AG04450 (cell line): ENCODE measurements at places on chromosomes 6 and 20.

DNA sequence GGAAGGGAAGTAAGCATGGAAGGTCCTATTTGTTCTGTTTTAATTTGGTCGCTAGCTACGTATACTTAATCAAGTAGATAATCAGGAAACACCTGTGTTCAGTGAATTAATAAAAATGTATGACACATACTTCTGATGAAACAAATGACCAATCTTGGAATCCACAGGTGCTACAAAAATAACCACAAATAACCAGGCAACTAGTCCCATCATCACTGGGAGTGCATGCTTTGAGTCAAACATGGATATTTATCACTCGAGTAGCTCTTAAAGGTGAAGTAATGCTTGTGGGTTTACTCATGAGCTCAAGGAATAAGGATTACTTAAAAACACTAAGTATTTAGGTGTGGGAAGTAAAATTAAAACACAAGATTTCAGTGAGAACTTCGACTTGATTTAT lies 285.6 kb upstream of the ID4 start:
- DNase-seq: no peak

- DNase-seq: no peak
Measured at GRCh38 chr6:11486486-11486885, 51.1 kb upstream of the TMEM170B start.

DNA sequence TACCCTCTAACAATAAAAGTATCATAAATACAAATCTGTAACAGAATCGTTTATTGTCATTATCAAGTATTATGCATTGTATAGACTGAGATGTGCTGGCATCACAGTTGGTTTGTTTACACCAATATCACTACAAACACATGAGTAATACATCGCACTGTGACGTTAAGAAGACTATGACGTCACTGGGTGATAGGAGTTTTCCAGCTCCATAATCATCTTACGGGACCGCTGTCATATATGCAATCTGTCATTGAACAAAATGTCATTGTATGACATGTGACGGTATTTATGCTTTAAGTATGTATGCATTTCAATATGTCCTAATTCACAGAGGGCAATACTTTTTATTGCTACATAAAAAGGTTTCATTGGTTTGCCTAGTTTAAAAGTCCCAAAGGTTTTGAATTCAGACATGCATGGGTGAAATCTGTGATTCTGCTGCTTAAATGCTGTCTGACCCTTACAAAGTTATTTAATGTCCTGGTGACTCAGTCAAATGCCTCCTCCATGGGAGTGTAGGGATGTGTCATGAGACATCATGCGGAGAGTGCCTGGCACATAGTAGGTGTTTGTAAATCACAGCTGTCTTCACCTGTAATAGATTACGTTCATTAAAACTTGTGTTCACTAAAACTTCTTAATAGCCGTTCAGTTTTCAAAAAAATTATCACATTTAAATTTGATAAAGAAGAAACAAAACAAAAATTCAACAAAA lies 160.7 kb upstream of the PDE10A start:
- DNase-seq: no peak

- DNase-seq: peak; percentile 34
Measured at GRCh38 chr6:98947411-98948292, at the start of gene FBXL4. Gene FBXL4 (minus strand): TSS chr6:98947946. CDS start chr6:98926988, 20,958 bp downstream.

DNA sequence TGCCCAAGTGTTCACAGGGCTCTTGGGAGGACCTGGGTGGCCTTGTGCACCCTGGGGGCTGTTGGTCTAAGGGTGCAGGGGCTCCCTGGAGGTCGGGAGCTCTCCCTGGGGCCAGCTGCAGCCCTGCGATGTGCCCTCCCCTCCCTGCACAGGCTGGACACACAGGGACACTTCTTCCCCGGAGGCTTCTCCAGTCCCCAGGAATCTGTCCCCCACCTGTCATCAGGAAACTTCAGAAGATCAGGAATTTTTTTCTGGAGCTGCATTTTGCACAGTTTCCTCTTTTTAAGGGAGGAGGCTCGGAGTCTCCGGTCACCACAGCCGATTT lies 66.9 kb upstream of the BHLHE23 start:
- DNase-seq: no peak

DNA sequence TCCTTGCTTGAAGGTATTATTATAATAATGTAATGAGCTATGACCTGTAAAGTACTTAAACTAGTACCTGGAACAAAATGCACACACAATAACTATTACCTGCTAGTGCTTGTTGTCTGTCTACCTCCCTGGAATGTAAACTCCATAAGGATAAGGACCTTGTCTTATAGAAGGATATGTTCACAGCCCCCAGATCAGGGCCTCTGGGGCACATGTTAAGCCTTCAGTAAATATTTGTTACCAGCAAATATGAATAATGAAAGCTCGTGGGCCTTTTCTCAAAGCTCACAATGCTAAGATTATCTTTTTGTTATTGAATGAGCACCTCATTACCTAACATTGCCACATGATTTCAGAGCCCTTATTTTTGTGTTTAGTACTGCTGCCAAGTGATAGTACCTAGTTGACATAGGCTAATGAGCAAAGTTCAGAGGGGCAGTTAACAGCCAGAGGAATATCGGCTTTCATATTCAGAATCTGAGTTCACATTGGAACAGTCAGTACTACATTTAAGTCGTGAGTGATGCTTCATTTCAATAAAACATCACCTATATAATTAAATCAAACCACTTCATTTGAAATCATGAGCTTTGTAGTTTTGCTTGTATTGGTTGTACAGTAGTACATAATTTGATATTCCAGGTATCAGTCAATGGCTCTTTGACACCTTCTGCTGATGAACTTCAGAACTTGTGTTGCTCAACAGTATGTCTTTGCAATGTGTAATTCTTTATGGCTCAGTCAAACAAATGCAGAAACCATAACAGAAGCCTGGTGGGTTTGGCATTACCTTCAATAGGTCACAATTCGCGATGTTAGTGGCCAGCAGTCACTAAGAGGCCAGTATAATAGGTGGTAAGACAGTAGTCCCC lies 11.8 kb upstream of the SMLR1 start:
- DNase-seq: no peak

DNA sequence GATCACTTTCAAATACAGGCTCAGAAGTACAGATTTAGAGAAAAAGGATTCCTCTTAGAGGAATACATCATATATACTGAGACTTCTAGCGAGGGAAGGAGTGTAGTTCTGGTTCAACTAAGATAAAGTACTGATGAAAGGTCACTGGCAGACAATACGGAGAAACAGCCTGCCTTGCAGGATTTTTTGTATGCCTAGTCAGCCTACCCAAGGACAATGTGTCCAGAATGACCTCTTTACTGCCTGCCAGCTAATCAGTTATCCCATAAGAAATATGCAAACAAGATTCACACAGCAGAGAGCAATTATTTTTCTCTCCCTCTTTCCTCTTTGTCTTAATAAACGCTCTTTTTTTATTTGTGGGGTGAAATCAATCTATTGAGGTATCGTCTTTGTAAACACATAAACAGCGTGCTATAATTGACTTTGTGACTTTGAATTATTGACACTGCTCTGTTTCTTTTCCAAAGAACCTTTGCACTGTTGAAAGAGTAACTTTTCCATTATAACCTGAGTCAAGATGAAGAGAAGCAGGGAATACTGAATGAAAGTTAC lies 1.4 kb upstream of the TSPYL4 start:
- DNase-seq: no peak

GRCh38 chr6:80501636-80502035 lies 395.2 kb downstream of the BCKDHB start:
- DNase-seq: no peak

GRCh38 chr20:54879393-54879792 lies 404.0 kb downstream of the DOK5 start:
- no peak for DNase-seq
